ENCODE measurements at places on chromosomes 2 and 18.

- DNase-seq = no peak
Measured at GRCh38 chr2:142130111-142131009, 456 bp downstream of the LRP1B start.

- no peak for DNase-seq
Measured at GRCh38 chr2:141109633-141110032, 1021.2 kb downstream of the LRP1B start.

- no peak for DNase-seq
Measured at GRCh38 chr2:30034052-30034775, 112.6 kb upstream of the YPEL5 start.

DNA sequence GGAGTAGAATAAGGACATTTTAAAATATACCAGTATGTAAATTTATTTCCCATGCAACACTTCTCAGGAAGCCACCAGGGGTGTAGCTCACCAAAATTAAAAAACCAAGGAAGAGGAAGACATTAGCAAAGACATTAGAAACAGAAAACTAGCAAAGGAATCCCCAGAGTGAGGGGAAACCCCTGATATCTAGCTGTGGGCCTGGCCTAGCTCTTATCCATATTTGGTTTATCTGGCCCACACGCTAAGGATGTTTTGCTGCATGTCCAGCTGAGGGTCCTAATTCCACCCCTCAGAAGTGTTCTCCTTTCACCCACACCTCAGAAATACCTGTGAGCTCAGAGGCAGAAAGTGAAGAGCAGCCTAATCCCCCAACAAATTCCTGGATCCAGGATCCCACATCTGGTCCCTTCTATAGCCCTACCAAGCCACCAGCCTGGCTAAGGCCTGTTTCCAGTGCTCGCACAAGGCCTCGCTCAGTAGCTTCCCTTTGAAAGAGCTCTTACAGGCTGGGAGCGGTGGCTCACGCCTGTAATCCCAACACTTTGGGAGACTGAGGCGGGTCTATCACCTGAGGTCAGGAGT lies 17.4 kb downstream of the OSBPL1A start:
- DNase-seq = no peak

DNA sequence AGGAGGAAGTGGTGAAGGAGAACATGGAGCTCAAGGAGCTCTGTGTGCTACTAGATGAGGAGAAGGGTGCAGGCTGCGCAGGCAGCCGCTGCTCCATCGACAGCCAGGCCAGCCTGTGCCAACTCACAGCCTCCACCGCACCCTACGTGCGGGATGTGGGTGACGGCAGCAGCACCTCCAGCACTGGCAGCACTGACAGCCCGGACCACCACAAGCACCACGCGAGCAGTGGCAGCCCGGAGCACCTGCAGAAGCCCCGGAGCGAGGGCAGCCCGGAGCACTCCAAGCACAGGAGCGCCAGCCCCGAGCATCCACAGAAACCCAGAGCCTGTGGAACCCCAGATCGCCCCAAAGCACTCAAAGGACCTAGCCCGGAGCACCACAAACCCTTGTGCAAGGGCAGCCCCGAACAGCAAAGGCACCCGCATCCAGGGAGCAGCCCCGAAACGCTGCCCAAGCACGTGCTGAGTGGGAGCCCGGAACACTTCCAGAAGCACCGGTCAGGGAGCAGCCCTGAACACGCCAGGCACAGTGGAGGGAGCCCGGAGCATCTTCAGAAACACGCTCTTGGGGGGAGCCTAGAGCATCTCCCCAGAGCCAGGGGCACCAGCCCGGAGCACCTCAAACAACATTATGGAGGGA lies 9.0 kb downstream of the CCDC85A start:
- DNase-seq = no peak

DNA sequence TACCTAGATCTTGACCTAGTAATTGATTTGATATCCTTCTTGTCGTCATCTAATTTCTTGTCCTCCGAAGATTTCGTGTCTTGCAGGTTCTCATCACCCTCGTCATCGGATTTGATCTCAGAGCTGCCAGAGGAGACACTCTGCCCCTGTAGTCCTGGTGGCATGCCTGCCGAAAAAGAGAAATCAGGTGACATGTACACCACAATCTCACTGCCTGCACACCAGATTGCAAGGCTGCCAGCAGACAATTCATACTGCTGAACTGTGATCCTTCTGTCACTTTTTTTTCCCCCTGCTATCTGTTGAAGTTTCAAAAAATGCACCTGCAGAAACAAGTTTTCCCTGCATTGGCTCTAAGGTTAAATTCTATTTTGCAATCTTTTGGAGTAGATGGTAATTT lies 273.2 kb upstream of the CCDC68 start:
- no peak for DNase-seq

DNA sequence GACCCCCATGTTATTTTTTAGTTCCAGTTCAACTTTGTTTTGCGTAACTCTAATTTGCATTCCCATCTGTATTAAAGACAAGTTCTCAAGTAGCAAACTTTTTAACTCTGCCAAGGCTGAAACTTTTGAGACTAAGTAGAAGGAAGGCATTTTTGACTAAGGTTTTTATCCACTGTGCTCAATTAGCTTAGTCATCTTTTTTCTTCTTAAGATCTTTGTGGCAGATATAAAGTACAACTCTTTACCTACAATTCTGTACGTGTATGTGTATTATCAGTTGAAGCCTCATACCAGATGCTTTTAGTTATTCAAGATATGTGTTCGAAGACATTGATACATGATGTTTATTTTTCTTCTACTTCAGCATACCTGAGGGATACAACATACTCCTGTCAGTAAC lies 41.6 kb downstream of the CREB1 start:
- no peak for DNase-seq

DNA sequence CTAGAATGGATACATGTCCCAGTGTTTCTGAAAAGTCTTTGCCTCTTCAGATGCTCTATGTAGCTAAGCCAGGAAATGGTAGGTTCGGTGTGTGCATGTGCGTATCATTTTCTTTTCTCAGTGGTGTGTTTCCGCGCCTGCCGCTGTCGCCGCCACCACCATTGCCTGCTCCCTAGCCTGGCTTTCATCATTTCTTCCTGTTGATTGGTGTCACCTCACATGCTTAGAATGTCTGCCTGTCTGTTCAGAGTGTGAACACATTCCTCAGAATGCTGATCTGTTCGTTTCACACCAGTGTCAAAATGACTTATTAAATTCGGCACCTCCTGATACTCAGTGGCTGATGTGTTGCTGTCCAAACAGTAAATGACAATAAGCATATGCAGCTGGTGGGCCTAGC lies 255.2 kb upstream of the SPRED2 start:
- no peak for DNase-seq

DNA sequence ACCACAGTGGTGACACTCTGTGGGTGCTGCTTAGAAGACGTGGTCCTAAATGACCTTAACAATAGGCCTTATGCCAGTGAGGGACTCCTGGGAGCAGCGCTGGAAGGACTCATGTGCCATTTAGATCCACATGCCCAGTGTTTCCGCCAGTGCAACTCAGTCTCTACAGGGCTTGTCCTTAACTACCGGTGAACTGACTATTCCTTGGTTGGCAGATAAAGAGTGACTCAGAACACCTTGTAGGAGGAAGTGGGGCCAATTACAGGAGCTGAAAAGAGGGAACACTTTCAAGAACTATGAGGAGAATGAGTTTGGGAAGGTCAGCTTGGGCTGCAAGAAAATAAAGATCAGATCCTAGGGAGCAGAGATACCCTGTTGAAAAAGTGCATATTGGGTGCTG lies 1.8 kb upstream of the CDK5R2 start:
- DNase-seq = no peak

GRCh38 chr2:65522922-65523321 lies 90.5 kb upstream of the SPRED2 start:
- DNase-seq = no peak

- no peak for DNase-seq
Measured at GRCh38 chr2:172096626-172097547, 5.8 kb downstream of the DLX2 start.

GRCh38 chr2:212708355-212708754 lies 169.8 kb upstream of the ERBB4 start:
- no peak for DNase-seq

- DNase-seq = no peak
Measured at GRCh38 chr2:189446780-189447179, 5.5 kb downstream of the WDR75 start.

DNA sequence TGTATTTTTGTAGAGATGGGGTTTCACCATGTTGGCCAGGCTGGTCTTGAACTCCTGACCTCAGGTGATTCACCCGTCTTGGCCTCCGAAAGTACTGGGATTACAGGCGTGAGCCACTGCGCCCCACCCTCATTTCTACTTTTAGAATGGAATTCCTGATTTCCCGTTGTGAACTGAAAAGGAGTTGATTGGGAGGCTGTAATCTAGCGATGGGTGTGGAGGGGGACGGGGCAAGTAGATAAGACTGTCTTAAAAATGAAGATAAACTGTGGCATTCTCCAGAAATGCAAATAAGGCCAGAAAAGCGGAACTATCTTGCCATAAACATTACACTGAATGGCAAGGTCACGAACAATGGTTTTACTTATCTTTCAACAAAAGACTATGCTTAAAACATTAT lies 135.4 kb downstream of the TRIB2 start:
- no peak for DNase-seq

DNA sequence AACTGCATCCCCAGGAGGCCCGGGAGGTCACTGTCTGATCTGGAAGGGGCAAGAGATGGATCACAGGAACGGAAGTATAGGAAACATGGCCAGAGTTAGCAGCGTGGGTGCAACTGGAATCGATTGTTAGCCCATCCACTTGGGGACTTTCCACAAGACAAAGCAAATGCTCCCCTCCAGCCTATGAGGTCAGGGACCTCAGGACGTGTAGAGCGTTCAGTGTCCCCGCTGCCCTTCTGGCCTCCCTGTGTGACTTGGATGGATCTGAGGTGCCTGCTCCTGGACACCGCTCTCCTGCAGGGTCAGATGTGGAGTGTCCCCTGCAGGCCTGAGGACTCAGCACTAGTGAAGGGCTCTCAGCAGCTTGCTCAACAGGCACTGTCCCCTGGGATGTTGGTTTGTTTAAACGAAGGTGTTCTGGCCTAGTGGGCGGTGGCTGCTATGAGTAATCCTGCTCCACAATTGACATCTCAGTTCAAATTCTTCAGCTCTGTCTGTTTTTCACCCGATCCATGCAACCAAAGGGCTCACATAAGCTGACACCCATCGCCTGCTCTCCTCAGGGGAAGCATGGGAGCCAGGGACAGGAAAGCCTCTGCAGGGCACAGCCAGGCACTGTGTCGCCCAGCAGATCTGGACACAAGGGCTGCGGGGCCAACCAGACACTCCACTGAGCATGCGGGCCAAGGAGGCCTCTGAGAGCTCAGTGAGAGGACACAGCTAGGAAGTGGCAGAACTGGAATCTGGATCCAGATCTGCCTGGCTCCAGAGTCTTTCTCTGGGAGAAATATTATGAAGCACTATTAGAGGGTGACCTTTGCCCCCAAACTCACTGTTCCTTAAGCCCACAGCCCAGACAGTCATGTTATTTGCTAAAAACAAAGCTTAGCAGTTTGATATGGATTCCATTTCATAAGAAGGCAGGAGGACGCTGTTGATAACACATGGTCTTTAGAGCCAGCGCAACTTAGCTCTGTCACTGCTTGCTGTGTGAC lies 78.5 kb downstream of the RHOB start:
- DNase-seq = no peak

DNA sequence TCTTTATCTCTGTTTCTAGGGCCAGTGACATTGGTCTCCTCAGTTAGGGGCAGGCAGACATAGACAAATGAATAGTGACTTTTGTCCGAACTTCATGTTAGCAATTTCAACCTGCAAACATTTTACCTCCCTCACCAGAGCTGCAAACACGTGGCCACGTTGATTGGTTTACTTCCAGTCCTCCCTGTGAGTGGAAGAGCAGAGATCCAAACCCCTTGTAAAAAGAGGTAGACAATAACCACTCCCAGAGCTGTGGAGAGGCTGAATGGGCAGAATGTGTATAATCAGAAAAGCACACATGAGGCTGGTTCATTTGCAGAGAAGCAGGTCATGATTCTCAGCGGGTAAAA lies 31.1 kb downstream of the CTIF start:
- no peak for DNase-seq

GRCh38 chr2:235106874-235107639 lies 155.2 kb downstream of the SH3BP4 start:
- DNase-seq = no peak

DNA sequence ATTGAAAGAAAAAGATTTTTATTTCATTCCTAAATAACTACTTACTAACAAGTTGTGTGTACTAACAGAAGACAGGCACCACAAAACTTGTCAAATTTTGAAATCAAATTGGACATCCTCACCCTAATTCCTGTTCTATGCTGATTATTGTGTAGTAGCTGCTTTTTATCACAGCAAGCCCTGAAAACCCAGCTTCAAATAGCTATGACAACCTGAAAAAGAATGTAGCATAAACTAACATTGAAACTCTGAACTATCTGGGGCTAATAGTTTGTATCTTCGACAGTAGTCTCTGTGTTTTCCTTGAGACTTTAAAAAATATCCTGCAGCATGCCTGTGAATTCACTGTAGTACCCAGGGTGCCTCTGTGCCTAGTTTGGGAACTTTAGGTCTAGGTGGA lies 122.6 kb downstream of the WDPCP start:
- DNase-seq = no peak

DNA sequence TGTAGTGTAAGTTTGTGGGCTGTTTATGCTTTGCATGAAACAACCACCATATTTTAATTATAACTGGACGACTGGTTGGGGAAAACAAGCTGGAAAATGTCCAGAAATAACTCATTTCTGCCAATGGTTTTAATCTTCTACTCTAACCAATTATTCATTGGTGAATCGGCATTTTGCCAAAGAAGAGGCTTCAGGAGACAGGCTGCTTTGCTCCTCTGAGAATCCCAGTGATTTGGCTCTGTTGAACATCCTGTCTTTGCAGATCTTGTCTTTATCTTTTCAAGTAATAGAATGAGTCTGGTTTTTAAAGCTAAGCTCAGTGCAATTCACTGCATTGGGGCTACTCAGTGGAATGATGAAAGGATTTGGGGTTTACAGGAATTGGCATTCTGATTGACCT lies 109.6 kb downstream of the APOB start:
- no peak for DNase-seq

DNA sequence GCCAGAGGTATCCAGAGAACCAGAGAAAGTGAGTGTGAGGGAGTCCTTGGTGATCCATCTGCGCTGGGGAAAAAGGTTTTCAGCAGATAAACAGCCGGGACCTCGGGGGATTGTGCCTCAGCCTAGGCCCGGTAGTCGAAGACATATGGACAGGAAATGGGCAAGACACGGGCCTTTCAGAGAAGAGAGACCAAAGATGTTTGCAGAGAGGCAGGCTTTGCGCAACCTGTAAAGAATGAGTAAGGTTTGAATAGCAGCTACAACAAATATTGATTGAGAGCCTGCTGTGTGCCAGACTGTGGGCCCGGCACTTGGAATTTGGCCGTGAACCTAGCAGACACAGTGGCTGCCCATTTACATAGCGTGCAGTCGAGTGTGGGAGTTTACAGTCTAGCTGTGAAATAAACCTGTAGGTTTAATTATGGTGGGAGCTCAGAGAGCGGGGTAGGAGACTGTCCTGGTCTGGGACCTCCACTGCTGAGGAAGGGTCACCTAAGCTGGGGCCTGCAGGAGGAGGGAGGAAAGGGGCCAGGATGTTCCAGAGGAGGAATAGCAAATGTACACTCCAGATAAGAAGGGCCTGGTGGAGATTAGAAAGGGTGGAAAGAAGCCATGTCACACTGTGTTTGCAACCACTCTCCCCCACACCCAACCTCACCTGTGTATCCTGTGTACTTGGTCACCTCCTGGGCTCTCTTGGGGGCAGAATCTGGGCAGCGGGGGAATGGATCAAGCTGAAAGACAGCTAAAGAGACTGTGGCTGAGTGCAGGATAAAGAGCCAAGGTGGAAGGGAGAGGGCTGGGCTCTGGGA lies 3.0 kb downstream of the SH2D6 start:
- DNase-seq = no peak

All from activated CD8-positive, alpha-beta memory T cell treated with anti-CD3 and anti-CD28 coated beads for 4 hours (primary cell).